ENCODE measurements at places on chromosomes 12 and 14.

GRCh38 chr12:117507548-117507947, 146.1 kb upstream of the NOS1 start:
- no peak for DNase-seq

DNA sequence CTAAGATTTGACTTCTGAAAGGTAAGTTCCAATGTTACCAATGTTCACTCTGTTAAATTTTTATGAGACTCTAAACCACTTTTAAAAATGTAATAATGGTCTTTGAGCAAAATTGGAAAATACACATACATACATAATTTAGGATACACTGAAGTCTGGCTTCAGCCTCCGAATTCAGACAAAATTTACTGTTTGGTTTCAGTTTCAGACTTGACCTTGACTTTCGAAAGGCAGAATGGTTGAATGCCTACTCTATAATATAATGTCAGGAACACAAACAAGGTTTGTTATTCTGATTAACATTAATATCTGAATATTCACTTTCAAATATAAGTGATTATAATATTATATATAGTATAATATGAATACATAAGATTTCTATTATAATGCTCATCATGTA, 74.1 kb upstream of the KRAS start:
- peak; percentile 33 for DNase-seq

DNA sequence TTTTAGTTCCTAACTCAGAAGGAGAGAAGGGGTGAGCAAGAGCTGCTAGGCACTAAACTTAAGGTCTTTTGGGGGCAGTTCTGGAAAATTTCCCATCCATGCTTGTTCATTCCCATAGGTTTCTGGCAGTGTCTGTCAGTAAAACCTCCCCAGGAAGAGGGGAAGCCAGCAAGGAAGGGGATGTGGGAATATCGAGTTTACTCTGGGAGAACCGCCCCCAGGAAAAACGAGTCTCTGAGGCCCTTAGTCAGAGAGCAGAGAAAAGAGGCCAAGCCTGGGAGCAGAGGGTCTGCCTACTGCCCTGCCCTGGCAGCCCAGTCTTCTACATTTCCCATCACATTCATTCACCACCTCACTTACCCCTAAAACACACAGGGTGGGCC, 55.9 kb downstream of the TMCC3 start:
- DNase-seq: peak; percentile 41

- DNase-seq: no peak
Measured at GRCh38 chr14:64718762-64719161, 14.5 kb downstream of the PLEKHG3 start.

GRCh38 chr12:67070604-67071003, 198.6 kb upstream of the CAND1 start:
- no peak for DNase-seq

GRCh38 chr14:55019968-55020554, 6.8 kb downstream of the WDHD1 start:
- DNase-seq: no peak

- peak; percentile 6 for DNase-seq
Measured at GRCh38 chr12:32891956-32892355, 4.6 kb downstream of the PKP2 start.

- DNase-seq: no peak
Measured at GRCh38 chr14:103030741-103031565, 26.4 kb downstream of the CDC42BPB start.

GRCh38 chr12:55703901-55704761, 3.6 kb downstream of the ITGA7 start:
- no peak for DNase-seq

DNA sequence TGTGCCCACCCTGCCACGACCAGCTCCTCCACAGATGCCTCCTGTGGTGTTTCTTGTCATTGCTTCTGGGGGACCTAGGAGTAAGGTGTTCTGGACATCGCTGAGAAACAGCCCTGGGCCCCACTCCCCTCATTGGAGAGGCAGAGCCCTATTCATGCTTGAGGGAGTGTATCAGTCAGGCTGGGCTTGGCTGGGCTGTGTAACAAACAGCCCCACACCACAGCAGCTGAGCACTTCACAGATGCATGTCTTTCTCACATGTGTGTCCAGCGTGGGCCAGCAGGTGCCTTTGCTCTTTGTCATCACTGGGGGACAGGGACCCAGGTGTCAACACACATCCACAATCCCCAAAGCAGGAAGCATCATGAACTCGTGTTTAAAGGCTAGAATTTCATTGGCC, 65.1 kb upstream of the FBRSL1 start:
- no peak for DNase-seq

- no peak for DNase-seq
Measured at GRCh38 chr12:93325855-93326254, 51.9 kb upstream of the NUDT4 start.

DNA sequence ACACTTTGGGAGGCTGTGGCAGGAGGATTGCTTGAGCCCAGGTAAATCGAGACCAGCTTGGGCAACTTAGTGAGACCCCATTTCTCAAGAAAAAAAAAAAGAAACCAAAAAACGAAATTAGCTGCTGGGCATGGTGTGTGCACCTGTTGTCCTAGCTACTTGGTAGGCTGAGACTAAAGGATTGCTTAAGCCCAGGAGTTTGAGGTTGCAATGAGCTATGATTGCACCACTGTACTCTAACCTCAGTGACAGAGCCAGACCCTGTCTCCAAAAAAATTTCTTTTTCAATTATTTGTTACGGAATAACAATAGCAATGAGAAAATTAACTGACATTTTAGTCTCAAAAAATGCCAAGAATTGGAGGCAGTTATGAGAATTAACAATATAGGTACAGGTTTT, 128.0 kb downstream of the CCDC91 start:
- DNase-seq: no peak

DNA sequence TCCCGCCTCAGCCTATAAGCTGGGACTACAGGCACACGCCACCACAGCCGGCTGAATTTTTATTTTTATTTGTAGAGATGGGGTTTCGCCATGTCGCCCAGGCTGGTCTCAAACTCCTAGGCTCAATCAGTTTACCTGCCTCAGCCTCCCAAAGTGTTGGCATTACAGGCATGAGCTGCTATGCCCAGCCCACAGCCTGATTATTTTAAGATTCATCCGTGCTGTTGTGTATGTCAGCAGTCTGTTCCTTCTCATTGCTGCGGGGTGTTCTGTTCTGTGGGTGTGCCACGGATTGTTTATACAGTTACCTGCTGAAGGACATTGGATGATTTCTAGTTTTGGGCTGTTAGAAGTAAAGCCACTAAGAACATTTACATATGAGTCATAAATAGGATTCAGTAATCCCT, 9.6 kb upstream of the EP400 start:
- no peak for DNase-seq

DNA sequence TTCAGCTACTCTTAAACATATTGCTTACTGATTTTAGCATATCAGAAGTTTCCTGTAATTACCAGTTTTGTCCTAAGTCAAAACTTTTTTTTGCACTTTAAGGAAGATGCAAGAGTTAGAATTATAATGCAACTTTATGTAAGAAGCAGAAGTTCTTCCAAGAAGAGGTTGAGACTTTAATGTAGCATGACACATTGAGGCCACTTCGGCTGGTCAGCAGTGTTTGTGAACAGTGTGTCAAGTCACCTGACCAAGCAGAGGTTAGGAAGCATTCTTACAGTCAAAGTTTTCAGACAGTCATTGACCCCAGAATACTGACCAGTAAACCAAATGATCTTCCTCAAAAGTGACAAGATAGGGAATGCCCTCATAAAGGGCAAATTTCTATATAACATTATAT, 15.2 kb downstream of the FGFR1OP2 start:
- DNase-seq: no peak
